ENCODE measurements at places on chromosomes 12 and 14.

DNA sequence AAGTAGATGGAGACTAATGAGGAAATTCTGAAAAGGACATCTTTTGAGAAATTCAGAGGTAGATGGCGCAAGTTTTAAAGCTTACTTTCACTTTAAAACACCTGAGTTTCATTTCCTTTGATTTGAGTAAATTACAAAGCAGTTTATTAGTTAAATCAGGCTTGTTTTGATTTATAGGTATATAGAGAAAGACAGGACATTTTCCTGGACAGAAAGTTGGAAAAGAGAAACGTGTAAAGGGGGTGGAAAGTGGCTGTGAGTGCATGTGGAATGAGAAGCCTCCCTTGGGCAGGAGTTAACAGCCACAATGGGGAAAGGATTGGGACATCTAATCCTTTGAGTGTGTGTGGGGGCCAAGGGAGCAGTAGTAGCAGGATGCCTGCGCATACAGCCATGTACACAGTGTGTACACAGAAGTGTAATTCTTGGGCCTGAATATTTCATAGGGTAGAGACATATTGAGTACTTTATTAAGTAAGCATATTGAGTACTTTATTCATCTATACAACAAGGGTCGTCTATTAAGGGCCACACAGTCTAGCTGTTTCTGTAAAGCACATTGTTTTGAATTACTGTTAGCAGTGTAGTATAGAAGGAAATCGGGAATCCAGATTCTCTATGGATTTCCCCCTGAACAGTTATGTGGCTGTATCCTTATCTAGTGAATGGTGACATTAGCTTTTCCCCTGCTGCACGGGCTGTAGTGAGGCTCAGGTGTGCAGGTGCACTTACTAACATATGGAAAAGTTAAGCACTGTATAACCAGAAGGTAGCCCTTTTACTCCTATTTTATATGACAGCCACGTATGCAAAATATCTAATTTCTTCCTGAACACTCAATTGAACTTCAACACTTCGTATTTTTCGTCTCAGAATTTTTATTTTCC lies 19.1 kb downstream of the MARK3 start:
- DNase-seq, result no peak

- DNase-seq, result no peak
These were observed 117.0 kb downstream of the PRKD1 start for GRCh38 chr14:29810682-29811081.

- DNase-seq, result no peak
These were observed 15.9 kb downstream of the PYROXD1 start for GRCh38 chr12:21453312-21453852.

DNA sequence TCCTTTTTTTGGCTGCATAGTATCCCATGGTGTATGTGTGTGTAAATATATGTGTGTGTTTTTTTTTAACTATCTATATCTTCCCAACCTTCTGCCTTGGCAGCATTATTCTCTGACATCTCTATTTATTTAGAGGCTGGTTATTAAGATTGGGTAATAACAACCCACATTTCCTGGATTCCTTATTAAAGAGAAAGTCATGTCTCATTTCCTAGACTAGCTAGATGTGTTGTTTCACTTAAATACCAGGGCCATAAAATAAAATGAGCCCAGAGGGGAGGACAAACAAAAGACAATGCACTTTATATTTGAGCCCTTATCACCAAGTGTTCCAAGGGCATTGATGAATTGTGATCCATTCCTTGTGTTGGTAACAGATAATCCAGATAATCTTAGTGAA lies 169.1 kb downstream of the SLC5A8 start:
- DNase-seq, result no peak

GRCh38 chr14:89085737-89086382 lies 261.4 kb downstream of the TTC8 start:
- DNase-seq, result no peak

- no peak for DNase-seq
These were observed 15.3 kb downstream of the SPIC start for GRCh38 chr12:101490286-101490920.

DNA sequence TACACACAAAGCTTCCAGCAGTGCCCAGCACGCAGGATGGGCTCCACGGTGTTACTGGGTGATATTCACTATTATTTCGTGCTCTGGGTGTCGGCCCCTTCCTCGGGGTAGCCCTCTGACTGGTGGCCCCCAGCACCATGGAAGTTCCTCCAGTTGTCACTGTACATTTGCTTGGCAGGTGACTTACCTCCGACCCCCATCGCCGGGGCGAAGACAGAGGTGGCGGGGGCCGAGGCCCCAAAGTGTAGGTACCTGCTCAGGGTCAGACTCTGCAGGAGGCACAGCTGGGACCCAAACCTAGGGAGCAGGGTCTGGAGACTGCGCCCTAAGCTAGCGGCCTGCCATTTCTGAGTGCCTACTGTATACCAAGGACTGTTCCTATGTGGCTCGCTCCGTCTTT lies 98.9 kb downstream of the RFLNA start:
- DNase-seq, result no peak

- DNase-seq, result no peak
These were observed 41.5 kb upstream of the DYNC1H1 start for GRCh38 chr14:101922866-101923265.
